T-helper 1 cell treated with Interleukin-12 subunit alpha and Interleukin-12 subunit beta and Interleukin-4 antibody, amounts not matched to agents 30 ng/mL and 1 ng/mL, for 36 hours (primary cell): ENCODE measurements at places on chromosomes 6 and 20. TPM values are rescaled to one million over a fixed set of nuclear protein-coding genes. Genes with fewer than 3 reads are reported as not detected.

The MROH8 gene
- 0.98 and 1.0 TPM in 2 replicates for total RNA-seq

The LY6G6F gene
- not detected in 2 replicates for total RNA-seq

The MSH5 gene
- 47.8 and 51.5 TPM in 2 replicates for total RNA-seq

The OPRM1 gene
- not detected in 2 replicates for total RNA-seq

The NKX2-2 gene
- not detected in 2 replicates for total RNA-seq

The TRIM10 gene
- 0.34 and 0.37 TPM in 2 replicates for total RNA-seq

The HLA-DOA gene
- total RNA-seq = 5.8 and 8.4 TPM in 2 replicates

The WFDC13 gene
- not detected in 2 replicates for total RNA-seq

The GSTA1 gene
- total RNA-seq = not detected in 2 replicates

The HTR1E gene
- not detected in 2 replicates for total RNA-seq

The SLC4A11 gene
- total RNA-seq = 1.6 and 1.9 TPM in 2 replicates

The SMLR1 gene
- not detected in 2 replicates for total RNA-seq

The KIAA1755 gene
- total RNA-seq = not detected in 2 replicates

The PACSIN1 gene
- 0.78 and 1.3 TPM in 2 replicates for total RNA-seq

The ANGPT4 gene
- not detected in 2 replicates for total RNA-seq

The PRR18 gene
- total RNA-seq = not detected in 2 replicates

The ISM1 gene
- 0.49 and 0.66 TPM in 2 replicates for total RNA-seq

The TAPBP gene
- 415 TPM in 2 replicates for total RNA-seq

The GFRAL gene
- total RNA-seq = not detected in 2 replicates

The SUN5 gene
- not detected in 2 replicates for total RNA-seq

The UNC93A gene
- not detected in 2 replicates for total RNA-seq

The DEFB132 gene
- total RNA-seq = not detected in 2 replicates

The PARD6B gene
- 4.5 and 5.2 TPM in 2 replicates for total RNA-seq

The RBBP8NL gene
- total RNA-seq = not detected in 2 replicates

The PHACTR2 gene
- 42.1 and 44.8 TPM in 2 replicates for total RNA-seq

The THBS2 gene
- total RNA-seq = not detected in 2 replicates

The AIF1 gene
- 47.7 and 54.0 TPM in 2 replicates for total RNA-seq

The SPATA25 gene
- total RNA-seq = 0.49 and 0.76 TPM in 2 replicates

The CCN6 gene
- not detected in 2 replicates for total RNA-seq

The ENPP1 gene
- total RNA-seq = 0.24 and 0.27 TPM in 2 replicates

The SLC22A16 gene
- not detected in 2 replicates for total RNA-seq
